ENCODE measurements at places on chromosomes 6 and 20.

GRCh38 chr6:163998496-163998895 lies 584.0 kb downstream of the QKI start:
- DNase-seq, result no peak

DNA sequence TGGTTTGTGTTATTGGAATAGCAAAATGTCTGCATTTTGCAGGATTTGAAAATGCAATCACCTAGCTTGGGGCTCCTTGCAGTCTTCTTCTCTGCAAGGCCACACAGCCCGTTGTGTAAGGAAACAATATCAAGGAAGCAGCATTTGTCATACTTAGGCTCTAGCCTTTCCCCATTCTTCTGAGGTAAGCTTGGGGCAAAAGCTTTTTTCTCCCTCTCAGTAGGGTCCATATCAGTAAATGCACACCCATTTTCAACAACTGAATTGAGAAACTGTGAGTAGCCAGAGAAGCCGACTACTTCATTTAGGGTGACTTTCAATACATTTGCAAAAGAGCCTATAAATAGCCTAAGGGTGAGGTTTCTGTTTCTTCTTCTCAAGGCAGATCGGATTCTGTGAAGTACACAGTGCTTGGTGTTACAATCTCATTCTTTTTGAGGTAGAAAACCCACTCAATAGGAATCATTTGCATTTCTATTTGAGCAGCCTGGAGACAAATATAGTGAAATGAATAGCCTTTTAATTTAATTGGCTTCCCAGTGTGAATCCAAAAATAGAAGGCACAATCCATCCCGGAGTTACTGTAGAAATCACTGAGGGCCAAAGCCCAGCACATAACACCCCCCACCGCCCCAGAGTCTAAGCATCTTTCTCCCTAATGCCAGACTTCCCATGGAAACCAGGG lies 61.8 kb downstream of the BTBD3 start:
- DNase-seq, result no peak

GRCh38 chr20:47680804-47681529 lies 104.3 kb downstream of the SULF2 start:
- DNase-seq, result no peak

- no peak for DNase-seq
These were observed 109.3 kb upstream of the PROKR2 start for GRCh38 chr20:5426026-5426425.

- no peak for DNase-seq
These were observed 134.0 kb downstream of the SAMD5 start for GRCh38 chr6:147642458-147642857.

- no peak for DNase-seq
These were observed 387.9 kb downstream of the ADGRB3 start for GRCh38 chr6:69022993-69023392.

- DNase-seq, result no peak
These were observed 124.9 kb upstream of the NRN1 start for GRCh38 chr6:6131492-6132109.

DNA sequence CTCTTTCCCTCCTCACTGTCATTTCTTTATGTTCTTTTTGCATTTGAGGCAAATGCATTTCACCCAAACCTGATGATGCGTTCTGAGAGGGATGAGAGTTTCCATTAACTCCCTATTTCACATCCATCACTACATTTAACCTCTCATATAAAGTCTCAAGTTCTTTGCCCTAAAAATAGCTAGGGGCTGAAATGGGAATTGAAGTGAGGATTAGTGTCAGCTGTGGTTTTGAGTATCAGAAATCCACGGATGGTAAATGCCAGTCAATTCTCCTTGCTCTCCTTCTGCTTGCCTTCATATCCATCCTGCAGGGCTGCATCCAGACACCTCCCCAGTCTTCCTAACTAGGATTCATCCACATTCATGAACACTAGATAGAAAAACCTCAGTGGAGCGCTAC lies 10.0 kb upstream of the DTNBP1 start:
- DNase-seq, result no peak

- no peak for DNase-seq
These were observed 18.4 kb downstream of the SAMD3 start for GRCh38 chr6:130204322-130204721.

DNA sequence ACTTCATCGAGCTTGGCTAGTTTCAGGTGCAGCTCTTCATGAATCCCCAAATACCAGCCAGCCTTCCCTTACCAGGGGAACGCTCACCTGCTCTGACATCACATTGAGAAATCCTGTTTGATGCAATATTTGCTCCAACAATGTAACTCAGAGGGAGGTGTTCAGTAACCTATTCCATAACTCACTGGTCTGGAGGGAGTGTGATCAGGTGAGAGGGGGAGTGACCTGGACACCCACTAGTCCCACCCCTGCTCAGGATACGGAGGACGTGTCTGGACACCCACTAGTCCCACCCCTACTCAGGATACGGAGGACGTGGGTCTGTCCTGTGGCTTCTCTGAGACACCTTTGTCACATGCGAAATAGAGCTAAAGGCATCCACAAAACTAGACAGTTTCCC lies 70.3 kb downstream of the HUS1B start:
- DNase-seq, result no peak

All from DMS 273 treated with DMSO at 0.1 percent for 48 hours (cell line).